ENCODE measurements at places on chromosomes 7 and 10.

GRCh38 chr10:63887023-63887589, 365.9 kb downstream of the REEP3 start:
- no peak for DNase-seq

DNA sequence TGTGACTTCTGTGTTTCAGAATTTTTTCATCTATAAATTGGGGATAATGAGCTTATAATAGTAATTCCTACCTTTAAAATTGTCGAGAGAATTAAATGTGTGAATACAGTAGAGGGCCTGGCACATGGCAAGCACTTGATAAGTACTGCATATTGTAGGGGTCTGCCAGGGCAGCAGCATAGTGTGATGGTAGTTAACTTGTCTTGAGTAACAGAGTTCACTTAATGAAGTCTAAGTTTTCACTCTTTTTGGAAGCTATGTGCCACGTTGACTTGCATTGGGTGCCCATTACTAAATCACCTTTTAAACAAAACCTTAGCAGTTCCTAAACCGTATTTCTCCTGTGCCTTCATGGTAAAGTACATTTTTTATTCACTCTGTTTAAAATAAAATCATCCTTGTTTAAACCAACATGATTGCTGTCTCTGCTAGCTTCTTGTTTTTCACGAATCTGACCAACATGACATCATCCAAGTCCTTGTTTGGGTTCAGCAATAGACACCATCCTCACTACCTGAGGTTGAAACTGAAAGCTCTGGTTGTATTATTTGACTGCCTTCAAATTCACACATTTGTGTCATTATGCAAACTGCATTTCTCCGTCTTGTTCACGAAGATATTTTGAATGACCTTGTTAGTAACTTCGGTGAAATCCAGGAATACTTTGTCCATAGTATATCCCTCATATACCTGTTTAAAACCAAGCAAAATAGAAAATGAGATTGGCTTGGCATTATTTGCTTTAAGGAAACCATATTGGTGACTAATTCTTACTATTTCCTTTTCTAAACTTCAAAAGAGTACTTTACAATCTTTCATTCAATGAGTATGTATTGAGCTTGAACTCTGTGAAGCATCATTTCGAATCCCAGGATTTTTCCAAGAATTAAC, 340.2 kb downstream of the SUGCT start:
- DNase-seq: no peak

- DNase-seq: no peak
These were observed 681.7 kb downstream of the PARD3 start for GRCh38 chr10:34133406-34133805.

DNA sequence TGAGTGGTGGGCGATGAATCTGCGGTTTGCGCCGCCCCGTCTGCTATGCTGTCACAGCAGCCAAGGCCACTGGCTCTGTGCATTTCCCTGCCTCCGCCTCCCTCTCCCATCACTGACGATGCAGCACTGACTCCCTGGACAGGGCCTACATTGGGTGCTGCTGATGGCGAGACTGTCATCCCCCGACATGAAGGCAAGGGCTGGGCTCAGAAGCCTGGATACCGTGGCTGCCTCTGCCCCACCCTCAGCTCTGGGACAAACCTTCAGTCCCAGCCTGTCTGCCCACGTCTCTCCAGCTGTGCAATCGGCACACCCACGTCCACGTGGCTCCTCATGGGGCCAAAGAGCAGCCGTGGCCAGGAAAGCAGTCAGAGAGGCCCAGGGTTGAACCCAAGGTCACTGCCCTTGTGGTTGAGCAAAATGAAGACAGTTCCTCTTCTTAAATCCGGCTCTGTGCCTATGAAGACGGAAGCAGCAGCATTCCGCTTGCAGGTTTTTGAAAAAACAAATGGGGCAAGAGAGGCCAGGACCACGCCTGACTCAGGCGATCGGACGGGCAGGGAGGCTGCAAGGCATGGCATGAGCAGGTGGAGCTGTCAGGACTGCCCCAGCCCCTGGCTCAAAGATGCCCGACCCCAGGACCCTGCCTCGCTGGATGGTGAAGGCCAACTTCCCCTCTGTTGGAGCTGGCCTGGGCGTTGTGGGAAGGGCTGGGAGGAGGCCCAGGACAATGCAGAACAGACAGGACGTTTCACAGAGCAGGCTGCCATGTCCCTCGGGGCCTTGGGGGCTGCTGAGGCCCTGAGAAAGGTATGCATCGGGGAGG, 517.5 kb downstream of the DNAJB6 start:
- no peak for DNase-seq

- no peak for DNase-seq
These were observed 29.2 kb upstream of the ATRNL1 start for GRCh38 chr10:115063701-115064658.

Measured in activated T-cell treated with anti-CD3 and anti-CD28 coated beads for 48 hours (primary cell).